ENCODE measurements at places on chromosomes 1 and 21.

DNA sequence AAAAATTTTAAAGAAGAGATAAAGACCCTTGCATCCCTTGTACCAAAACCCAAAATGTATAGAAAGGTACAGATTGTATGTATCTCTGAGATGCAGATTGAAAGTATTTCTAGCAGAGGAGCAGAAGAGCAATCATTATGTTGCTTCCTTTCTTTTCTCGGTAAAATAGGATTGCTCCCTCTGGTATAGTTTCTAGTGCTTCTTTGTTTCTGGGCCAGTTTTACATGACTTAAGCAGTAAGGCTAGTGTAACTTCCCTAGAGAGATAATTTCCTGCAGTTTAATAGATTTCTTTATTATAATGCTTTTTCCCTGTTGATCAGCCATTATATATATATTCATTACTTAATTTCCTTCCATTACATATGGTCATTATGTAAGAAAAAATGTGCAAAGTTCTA, 496.2 kb upstream of the RGS18 start:
- no peak for DNase-seq

GRCh38 chr1:162538815-162539431, 22.6 kb upstream of the UAP1 start:
- no peak for DNase-seq

- no peak for DNase-seq
Observed at GRCh38 chr1:41122851-41123518, 101.5 kb upstream of the SLFNL1 start.

- no peak for DNase-seq
Observed at GRCh38 chr21:44795342-44795741, 6.3 kb downstream of the UBE2G2 start.

DNA sequence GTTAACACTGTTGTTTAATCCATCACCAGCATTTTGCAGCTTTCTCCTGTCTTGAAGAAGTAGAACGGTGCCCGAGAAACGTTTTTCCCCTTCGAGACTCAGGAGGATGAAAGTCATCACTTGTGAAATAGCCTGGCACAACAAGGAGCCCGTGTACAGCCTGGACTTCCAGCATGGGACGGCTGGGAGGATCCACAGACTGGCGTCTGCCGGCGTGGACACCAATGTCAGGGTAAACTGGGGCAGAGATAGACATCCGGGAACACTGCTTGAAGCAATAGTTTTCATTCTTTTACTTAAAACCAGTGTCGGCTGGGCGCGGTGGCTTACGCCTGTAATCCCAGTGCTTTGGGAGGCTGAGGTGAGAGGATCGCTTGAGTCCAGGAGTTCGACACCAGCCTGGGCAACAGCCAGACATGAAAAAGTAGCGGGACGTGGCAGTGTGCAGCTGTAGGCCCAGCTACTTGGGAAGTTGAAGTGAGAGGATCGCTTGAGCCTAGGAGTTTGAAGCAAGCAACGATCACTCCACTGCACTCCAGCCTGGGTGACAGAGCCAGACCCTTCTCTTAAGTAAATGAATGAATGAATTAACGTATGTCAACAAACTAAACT, 945 bp downstream of the CHAF1B start:
- DNase-seq, result no peak

DNA sequence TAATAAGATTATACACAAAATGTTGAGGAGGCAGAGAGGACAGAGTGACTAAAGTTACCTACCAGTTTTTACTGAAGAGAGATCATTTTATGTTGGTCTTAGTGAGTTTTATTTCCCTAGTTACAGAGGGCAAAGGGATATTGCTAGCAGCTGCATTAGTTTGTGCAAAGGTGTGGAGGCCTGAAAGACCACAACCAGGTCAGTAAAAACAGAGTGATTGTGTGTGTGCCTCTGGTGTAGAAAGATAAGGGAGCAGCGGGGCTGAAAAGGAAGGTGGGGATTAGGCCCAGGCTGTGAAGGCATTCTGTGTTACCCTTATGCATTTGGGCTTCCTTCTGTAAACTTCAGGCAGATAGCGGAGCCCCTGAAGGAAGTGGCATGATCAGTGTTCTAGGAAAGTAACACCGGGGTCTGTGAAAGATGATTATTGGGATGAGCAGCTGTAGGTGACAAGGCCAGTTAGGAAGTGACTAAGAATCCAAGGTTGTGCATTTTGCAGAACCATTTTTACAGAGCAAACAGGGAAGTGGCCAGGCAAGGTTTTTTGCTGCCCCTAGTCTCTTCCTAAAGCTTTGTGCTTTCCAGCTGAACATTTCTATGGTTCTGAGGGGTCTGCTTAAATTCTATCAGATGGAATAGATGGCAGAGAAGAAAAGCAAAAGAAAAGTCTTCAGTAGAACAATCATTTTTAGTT, 3.7 kb downstream of the GADD45A start:
- no peak for DNase-seq

DNA sequence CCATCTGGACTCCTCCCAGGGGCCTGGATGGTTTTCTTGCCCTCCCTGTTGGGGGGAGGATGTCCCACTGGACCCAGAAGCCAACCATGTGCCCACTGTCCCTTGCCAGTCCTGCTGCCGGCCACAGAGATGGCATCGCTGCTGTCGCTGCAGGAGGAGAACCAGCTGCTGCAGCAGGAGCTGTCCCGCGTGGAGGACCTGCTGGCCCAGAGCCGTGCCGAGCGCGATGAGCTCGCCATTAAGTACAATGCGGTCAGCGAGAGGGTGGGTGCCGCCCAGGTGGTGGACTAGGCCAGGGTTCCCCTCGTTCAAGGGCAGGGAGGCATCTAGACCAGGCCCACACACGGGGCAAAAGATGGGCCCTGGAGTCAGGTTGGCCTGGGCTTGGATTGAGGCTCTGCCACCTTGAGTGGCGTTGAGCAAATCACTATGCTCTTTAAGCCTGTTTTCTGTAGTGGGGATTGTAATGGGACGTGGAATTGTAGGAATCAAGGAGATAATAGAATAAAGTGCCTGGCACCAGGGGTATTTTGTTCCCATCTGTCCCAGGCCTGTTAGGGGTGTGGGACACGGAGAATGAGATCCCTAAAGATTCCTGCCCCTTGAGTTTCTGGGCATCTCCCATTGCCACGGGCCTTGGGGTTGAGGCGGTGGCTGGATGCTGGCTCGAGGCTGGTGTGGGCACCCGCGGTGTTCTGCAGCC, 2.6 kb downstream of the CROCC start:
- no peak for DNase-seq

GRCh38 chr1:185720633-185721272, 13.4 kb upstream of the HMCN1 start:
- no peak for DNase-seq

GRCh38 chr1:112711670-112712069, 3.5 kb downstream of the PPM1J start:
- DNase-seq, result no peak

- DNase-seq, result no peak
Observed at GRCh38 chr1:185459141-185459540, 142.1 kb upstream of the IVNS1ABP start.

DNA sequence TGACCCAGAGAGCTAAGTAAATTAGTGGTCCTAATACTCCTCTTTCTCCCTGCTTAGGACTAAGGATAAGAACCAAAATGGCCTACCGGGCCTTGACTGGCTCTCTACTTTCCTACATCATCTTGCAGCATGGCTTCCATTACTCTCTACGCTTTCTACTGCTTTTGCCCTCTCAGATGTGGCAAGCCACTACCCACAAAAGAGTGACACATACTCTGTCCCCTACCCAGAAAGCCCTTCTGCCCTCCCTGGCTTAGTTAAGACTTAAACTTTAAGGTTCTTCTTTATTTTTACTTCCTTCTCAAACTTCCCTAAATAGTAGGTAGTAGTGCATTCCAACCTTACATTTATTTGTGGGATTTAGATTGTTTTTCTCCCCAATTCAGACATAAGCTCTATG, 228.1 kb downstream of the TPR start:
- DNase-seq, result no peak

DNA sequence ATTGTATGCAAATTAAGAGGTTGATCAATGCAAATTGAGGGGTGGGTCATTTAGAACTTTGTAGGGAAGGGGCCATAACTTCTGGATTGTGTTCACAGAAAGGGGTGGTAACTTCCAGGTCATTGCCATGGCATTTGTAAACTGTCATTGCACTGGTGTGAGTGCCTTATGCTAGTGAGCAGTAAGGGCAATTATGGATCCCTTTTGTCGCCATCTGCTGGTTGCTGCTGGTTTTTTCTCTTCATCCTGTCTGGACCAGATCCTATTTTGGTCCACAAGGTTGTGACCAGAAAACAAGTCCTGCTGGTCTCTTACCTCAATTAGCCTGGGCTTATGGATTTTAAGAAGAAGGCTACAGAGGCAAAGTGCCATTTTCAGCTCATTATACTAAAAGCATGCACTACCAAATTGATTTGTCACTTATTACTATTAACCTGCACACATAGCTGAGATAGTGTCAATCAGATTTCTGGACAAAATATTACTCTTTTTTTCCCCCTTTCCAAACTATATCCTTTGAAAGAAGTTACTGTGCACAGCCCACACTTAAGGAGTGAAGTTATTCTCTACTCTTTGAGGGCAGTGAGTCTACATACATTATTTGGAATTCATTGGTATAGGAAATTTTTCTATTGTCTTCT, 196.2 kb downstream of the ZC3H11B start:
- peak; percentile 29 for DNase-seq

GRCh38 chr1:17265162-17265561, 16.3 kb downstream of the PADI3 start:
- DNase-seq, result no peak

DNA sequence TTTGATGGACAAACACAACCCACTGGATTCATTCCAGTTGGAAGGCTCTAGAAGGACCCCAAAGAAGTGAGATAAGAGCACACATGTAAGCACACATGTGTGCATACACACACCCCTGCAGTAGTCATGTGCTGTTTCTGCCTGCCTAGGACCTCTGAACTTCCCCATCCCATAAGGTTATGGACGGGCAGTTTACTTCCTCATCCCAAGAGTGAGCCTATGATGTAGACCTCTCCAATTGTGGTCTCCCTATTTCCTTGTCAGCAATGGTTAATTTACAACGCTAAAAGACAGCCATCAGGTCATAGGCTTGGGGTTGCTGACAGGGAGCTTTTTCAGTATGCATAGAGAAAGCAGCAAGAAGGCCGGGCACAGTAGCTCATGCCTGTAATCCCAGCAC, 15.4 kb upstream of the ADAR start:
- DNase-seq, result no peak

DNA sequence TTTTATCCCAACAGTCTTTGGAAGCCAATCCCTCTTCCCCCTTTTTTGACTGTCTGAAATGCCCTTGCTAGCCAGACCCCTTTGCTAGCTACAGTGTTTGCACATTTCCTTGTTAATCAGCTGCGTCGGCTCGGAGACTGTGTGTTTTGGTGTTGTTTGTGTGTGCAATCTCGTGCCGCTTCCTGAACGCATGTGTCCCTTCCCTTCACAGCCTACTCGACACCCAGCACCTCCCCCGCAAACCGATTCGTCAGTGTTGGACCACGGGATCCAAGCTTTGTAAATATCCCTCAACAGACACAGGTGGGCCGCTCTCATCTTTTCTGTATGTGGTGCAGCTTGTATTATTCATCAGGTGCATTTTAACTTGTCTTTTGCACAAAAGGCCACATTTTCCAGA, 298.7 kb downstream of the TM2D1 start:
- no peak for DNase-seq

GRCh38 chr21:17388226-17388625, 124.6 kb upstream of the CXADR start:
- DNase-seq, result no peak

DNA sequence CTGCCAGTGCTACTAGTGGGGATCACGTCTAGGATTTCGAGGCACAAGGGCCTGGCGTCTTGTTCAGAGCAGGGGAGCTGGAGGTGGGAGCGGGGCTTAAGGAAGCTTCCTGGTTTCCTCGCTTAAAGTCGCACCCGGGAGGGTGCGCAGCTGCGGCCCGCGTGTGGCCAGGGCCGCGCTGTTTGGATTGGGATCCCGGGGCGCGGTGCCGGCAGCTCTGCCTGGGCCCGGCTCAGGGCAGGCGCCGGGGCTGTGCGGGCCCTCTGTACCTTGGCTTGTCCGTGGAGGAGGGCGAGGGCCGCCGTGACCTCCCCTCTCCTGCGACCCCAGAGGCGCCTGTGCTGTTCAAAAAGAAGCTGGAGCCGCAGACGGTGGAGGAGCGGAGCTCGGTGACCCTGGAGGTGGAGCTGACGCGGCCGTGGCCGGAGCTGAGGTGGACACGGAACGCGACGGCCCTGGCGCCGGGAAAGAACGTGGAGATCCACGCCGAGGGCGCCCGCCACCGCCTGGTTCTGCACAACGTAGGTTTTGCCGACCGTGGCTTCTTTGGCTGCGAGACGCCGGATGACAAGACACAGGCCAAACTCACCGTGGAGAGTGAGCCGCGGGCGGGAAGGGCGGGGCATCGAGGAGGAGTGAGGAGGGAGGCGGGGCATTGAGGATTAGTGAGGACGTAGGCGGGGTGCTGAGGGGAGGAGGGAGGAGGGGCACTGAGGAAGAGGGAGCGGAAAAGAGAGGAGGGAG, 67.8 kb downstream of the OBSCN start:
- DNase-seq, result peak; percentile 93

GRCh38 chr1:114152508-114153260, 985 bp downstream of the SYT6 start:
- no peak for DNase-seq

DNA sequence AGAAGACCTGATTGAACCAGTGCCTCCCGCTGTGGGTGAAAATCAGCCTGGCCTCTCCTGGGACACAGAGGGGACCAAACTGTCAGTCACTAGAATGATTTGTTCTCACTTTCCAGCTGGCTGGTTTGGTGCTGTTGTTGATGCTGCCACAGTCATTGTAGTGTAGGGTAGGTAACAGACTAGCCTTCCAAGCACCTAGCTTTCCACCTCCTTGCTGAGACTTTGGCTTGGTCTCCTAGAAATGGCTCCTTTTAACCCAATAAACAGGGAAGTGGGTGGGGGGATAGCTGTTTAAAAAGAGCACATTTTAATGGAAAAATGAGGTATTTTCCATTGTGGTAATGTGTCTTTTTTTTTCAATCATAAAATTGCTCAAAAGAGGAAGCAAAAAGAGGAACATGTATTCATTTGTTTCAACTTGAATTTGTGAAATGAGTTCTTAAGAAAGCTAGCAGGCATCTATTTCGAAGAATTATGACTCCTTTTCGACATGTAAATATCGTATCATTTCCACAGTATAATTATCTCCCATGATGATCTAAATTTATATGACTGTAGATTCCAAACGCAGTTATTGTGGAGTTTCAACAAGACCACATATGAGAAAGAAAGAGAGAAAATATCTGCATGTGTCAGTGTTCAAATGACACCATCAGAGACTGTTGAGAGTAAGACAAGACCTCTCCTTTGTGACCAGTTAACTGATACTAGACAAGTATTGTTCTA, 190.1 kb downstream of the HLX start:
- no peak for DNase-seq

DNA sequence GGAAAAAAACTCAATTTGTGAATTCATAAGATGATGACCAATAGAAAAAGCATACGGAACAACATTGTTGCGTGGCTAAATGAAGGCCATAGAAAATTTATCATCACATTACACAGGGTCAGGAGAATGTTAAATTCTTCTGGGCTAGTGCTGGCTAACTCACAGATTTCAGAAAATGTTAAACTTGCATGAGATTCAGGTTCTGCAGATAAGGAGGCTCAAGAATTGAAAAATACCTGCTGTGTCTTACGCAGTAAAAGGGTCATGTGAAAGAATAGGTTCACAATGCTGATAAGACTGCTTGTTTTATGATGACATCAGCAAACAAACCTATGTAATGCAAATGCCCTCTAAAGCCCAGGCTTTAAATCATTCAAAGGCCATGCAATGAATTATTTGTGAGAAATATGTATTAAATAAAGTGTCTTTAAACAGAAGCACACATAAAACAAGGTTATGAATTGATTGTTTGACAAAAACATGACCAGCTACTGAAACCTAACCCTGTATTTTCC, 378.8 kb downstream of the USP25 start:
- DNase-seq, result no peak

All from stimulated activated CD4-positive, alpha-beta T cell treated with anti-CD3 and anti-CD28 coated beads, TNF-alpha, amount 100 ng/mL, for 48 hours (primary cell).